ENCODE measurements at places on chromosomes 3 and 15.

- peak; percentile 68 for DNase-seq
Observed at GRCh38 chr15:58521293-58521991, 89.7 kb downstream of the LIPC start.

- DNase-seq, result peak; percentile 75
Observed at GRCh38 chr3:165797551-165797950, 39.7 kb downstream of the BCHE start.

GRCh38 chr15:79629687-79630086 lies 197.6 kb downstream of the MINAR1 start:
- DNase-seq, result peak; percentile 7

DNA sequence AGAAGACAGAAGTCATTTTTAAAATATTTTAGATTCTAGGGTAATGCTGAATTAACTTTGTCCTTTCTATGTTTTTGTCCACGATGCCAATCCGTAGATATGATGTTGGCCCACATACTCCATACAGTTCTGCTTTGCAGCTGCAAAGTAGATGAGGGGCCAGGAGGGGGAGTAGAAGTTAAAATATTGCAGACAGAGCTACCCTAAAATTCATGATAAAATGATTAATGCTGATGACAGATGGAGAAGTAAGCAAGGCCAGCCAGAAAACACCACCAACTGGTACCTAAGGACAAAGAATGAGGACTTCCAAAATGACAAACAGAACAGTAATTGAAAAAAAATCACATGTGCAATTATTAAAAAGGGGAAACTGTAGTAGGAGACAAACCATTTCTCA lies 756.6 kb upstream of the ARPP21 start:
- no peak for DNase-seq

GRCh38 chr15:35394416-35394815 lies 151.5 kb downstream of the DPH6 start:
- no peak for DNase-seq

GRCh38 chr15:33612721-33613304 lies 302.0 kb downstream of the RYR3 start:
- DNase-seq, result no peak

Data from stomach (tissue), 19 donors.